ENCODE measurements at places on chromosomes 3 and 15.

GRCh38 chr15:25529774-25530173 is 91.0 kb upstream of the UBE3A start:
- DNase-seq = no peak

GRCh38 chr3:128931046-128931445 is 51.6 kb downstream of the ACAD9 start:
- no peak for DNase-seq

GRCh38 chr15:98083203-98083910 is 122.9 kb downstream of the ARRDC4 start:
- DNase-seq = no peak

GRCh38 chr3:25558121-25558520 is 106.6 kb downstream of the TOP2B start:
- no peak for DNase-seq

DNA sequence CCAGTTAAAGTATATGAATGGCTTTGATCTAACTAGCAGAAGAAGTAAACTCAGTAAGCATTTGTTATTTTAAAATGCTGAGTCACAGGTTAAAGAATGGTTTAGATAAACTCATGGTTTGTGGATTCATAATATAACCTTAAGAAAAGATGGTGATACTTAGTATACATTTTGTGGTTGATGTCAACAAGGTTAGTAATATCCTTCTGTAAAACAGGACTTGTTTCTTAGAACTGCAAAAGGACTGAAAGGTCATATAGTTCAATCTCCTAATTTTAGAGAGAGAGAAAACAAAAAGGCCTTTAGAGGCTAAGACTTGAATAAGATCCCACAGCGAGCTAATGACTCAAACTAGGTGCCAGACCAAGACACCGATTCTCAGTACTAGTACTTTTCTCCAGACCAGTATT is 50.0 kb downstream of the STRIT1 start:
- no peak for DNase-seq

DNA sequence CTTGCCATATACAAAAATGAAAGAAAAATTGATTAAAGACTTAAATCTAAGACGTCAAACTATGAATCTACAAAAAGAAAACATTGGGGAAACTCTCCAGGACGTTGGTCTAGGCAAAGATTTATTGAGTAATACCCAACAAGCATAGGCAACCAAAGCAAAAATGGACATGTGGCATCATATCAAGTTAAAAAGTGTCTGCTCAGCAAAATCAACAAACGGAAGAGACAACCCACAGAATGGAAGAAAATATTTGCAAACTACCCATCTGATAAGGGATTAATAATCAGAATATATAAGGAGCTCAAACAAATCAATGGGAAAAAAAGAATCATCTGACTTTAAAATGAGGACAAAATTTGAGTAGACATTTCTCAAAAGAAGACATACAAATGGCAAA is 160.9 kb downstream of the DCLK3 start:
- DNase-seq = no peak

DNA sequence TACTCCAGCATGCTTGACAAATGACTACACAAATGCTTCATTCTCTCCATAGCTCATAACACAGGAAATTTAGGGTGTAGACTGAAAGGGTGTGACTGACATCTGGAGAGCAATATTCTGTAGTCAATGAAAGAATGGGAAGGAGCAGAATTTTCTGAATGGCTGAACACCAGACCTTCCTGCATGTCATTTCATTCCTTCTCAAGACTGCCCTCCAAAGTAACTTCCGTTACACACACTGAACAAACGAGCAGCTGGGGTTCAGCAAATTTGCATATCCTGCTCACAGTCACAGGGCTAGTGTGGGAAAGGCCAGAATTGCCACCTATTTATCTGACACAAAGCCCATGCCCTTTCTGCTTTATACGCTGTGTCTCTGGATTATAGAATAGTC is 325.0 kb upstream of the CFAP20DC start:
- DNase-seq = no peak

DNA sequence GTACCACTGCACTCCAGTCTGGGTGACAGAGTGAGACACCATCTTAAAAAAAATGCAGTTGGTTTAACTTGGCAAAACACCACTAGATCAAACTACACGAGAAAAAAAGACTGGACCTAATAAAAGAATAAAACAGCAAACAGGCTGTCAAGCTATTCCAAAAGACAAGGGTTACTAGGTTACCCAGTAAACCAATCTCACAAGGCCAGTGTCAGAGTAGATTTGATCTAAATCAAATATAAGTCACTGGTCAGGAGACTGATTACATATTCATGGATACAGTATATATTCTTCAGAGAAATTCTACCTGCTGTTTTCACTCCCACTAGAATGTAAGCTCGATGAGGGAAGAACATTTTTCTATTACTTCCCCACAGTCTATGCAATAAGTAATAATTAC is 2.5 kb upstream of the GANC start:
- no peak for DNase-seq

DNA sequence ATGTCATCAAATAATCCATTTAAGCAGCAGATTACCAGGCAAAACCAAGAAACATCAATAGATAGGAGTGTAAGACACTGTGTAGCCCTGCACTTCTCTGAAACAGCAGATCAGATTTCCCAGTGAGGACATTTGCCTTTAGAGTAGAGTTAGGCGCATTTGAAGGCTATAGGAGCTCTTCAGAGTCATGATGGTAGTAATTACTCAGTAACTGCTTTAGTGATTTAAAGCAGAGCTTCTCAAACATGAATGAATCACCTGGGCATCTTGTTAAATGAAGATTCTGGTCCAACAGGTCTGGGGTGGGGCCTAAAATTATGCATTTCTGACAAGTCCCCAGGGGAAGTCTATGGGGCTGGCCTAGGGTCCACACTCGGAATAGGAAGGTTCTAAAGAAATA is 36.9 kb downstream of the THRB start:
- DNase-seq = no peak

DNA sequence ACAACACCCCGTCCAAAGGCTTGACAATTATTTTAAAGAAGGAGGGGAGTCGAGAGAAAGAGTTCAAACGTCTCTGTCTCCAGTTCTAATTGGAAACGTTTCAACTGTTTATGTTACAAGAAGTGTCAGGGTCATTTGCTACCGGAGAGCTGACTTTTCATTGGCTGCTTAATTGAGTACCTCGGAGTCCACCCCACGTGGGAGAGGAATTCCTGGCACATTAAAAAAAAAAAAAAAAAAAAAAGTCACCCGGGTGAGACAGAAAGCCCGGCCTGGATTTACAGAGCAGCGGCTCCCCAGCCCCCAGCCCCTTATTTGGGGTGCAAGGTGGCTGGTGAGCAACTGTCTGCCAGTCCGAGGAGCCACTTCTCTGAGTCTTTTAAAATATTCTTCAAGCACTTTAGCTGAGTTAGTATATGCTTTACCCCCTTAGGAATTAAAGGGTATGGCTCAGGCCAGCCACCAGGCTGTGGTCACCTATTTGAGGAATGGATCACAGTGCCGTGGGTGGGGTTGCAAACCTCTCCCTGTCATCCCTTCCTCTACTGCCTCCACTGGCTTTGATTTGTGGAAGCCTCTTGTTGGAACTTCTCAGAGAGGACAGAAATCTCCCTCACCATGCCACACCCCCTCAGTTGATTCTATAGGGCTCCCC is 3.9 kb upstream of the TLE3 start:
- DNase-seq = no peak

GRCh38 chr15:33445984-33446383 is 135.2 kb downstream of the RYR3 start:
- DNase-seq = no peak

DNA sequence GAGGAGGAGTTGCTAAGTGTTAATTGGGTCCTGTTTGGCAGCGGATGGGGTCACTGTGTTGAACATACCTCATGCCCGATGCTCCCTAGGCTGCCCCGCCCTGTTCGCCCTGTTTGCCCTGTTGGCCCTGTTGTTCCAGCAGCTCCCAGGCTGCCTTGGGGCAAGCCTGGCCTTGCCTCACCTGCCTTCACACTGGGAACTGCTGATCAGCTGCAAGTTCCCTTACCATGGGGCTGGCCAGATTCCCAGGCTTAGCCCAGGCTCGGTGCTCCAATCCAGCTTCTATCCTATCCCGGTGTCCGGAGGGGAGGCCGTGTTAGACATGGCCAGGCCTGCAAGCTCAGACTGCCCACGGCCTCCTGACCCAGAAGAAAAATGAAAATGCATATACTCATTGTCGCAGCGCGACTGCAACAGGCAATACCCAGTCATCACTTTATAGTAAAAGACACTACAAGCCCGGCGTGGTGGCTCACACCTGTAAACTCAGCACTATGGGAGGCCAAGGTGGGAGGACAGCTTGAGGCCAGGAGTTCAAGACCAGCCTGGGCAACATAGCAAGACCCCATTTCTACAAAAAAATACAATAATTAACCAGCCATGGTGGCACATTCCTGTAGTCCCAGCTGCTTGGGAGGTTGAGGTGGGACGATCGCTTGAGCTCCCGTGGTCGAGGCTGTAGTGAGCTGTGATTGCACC is 42.9 kb upstream of the ZNF710 start:
- DNase-seq = no peak

DNA sequence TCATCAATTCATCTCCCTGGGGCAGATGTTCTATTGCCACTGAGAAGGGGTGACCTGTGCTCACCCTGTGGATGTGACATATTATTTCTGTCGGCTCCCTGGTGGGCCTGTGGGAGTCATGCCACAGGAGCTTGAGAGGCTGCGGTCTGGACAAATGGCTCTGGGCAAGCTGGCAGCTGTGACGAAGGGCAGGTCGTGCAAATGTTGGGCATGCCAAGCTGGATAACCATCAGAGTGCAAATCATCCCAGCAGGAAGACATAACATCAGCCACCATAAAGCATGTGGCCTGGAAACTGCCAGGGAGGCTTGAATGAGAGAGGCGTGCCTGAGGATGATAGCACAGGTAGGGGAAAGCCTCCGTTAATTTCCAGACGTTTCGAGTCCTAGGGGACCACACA is 45.3 kb upstream of the FAM3D start:
- no peak for DNase-seq

DNA sequence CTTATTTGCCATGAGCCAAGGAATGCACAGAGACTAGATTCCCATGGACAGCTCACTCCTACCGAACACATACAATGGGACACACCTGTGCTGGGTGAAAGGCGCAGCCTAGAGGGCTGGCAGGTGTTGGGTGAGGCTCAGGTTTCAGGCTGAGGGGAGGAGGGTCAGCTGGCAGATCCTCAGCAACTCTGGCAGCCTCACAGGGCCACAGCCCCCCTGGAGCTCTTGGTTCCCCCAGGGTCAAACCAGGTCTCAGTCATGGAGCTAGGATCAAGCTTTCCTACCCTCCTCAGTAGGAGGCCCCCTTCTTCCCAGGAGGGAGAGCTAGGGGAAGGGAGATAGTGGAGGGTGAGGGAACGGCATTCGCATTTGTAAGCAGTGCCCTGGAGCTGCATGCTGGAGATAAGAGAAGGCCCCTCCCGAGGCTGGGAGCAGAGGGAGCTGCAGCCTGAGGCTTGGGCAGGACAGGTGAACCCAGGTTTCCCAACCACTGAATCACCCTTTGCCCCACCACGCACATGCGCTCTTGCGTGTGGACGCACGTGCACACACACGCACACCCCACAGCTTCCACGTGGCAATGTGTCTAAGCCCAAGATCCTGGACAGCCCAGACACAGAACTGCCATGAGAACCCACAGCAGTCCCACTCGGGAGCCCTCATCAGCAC is 26.3 kb upstream of the TFRC start:
- DNase-seq = no peak

- peak; percentile 50 for DNase-seq
Measured at GRCh38 chr3:129439226-129439816, 427 bp downstream of the MBD4 start.

- DNase-seq = peak; percentile 40
Measured at GRCh38 chr15:63474810-63475316, 29.5 kb upstream of the USP3 start.

DNA sequence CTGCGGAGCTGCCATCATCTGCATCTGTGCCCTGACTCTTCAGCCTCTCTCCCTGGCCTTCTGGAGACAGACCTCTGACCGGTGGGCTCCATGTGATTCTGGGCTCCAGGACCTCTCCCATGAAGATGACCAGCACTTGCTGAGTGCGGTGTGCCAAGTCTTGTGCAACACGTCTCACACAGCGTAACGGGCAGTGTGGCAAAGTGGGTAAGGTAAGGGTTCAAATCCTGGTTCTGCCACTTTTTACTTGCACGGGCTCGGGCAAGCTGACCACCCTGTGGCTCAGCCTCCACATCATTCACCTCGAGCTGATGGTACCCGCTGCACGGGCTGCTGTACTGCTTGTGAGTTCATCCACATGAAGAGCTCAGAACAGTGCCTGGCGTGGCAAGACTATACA is 6.5 kb upstream of the SYNM start:
- no peak for DNase-seq

DNA sequence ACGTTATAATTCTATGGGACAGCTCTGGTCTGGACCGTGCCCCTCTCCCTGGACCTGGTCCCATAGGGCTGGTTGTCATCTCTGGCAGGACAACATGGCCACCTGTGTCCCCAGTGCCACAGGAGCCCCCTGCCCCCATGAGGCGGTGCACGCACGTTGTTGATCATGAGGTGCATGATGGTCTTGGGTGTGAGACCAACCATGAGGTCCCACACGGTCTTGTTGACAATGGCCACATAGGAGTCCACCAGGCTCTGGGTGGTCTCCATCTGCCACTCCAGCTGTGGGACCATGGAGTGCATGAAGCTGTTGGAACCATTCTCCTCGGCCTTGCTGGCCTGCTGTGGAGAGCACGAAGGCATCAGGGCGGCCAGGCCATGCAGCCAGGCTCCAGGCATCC is 19.7 kb downstream of the GOLGA6D start:
- DNase-seq = no peak

- DNase-seq = no peak
Measured at GRCh38 chr3:36201546-36201945, 178.8 kb upstream of the STAC start.

GRCh38 chr3:109984976-109985375 is 647.6 kb upstream of the DPPA4 start:
- DNase-seq = no peak

GRCh38 chr3:123695731-123696640 is 111.1 kb upstream of the HACD2 start:
- no peak for DNase-seq

- DNase-seq = peak; percentile 71
Measured at GRCh38 chr15:101006931-101007691, 88.0 kb downstream of the LRRK1 start.

DNA sequence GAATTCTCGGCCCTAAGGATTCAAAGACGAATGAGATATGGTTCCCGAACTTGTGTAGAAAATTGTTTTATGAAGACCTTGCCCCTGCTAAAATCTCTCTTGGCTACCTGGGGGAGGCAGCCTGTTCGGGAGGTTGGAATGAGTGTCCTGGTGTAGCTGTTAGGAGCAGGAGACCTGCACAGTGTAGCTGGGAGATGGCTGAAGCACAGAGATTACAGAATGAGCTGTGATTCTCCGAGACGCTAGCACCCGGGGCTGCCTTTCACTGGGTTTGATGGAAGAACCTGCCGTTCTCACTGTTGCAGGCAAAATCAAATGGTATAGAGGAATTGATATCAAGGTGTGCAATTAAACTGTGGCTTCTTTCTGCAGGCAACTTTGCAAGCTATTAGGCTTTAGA is 68.0 kb downstream of the TRAK1 start:
- DNase-seq = no peak
